ENCODE measurements at places on chromosomes 3 and 15.

DNA sequence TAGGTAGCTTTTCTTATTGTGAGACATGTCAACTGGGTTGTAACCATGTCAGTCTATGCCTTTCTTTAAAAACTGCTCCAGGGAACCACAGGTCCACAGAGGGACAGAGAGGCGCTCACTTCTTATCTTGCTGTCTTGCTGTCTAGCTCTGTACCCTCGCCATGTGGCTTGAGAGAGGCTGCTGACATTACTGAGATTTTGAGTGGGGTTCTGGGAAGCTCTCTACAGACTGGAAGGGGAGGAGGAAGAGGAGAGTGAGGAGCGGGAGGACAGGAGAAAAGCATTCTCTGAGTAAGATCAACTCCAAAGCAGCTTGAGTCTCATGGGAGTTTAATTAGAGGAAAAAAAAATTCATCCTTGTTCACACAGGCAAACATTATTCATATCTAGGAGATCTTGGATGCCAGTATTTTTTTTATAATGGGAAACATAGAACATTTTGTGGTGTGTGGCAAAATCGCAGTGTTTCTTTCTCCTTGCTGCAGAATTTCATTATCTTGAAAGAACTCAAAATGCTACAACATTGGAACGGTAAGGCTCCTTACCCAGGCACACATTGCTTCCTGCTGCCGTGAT is 1037.0 kb upstream of the NR2F2 start:
- no peak for DNase-seq

DNA sequence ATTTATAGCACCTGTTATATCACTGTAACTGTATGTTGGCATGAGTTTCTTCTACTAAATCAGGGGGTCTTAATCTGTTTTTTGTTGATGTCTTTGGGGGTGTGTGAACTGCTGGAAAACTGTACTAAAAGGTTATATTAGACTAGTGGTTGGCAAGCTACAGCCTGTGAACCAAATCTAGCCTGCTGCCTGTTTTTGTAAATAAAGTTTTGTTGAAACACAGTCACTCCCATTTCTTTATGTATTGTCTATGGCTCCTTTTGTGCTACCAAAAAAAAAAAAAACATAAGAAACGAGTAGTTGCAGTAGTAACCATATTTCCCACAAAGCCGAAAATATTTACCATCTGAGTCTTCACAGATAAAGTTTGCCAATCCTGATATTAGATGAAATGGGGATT is 126.7 kb downstream of the AKAP13 start:
- no peak for DNase-seq

- no peak for DNase-seq
Observed at GRCh38 chr3:119527714-119528113, 29.4 kb downstream of the TIMMDC1 start.

DNA sequence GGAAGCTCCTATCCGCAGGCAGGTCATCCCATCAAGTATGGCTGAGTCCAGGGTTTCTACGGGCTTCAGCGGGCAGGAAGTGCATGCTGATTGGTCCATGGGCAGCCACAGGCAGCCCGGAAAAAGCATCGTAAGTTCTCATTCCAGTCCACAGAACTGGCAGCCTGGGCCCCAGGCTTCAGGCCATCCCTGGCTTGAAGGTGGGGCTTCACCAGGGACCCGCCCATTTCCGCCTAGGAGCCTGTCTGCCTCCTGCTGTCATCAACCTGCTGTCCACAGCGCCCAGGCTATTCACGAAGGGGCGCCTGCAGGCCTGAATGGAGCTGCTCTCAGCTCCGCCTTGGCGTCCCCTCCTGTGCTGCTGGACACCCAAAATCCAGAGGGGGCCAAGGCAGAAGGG is 13.9 kb downstream of the PCYT1A start:
- DNase-seq: no peak

GRCh38 chr15:100995471-100996430 is 76.6 kb downstream of the LRRK1 start:
- no peak for DNase-seq

- DNase-seq: no peak
Observed at GRCh38 chr15:81433462-81433861, 59.4 kb upstream of the TMC3 start.

Measured in kidney capillary endothelial cell (primary cell).